ENCODE measurements at places on chromosomes 4 and X. TPM values are rescaled to one million over a fixed set of nuclear protein-coding genes. Genes with fewer than 3 reads are reported as not detected.

- no peak overlapping the region for H3K4me3 ChIP-seq
- H3K36me3 ChIP-seq = no peaks in the 10 kb centered on the region
- H3K27ac ChIP-seq = no peak overlapping the region
- no peaks in the 10 kb centered on the region for H3K27me3 ChIP-seq
Measured at GRCh38 chrX:134936542-134936941, 54.2 kb upstream of the SMIM10 start.

DNA sequence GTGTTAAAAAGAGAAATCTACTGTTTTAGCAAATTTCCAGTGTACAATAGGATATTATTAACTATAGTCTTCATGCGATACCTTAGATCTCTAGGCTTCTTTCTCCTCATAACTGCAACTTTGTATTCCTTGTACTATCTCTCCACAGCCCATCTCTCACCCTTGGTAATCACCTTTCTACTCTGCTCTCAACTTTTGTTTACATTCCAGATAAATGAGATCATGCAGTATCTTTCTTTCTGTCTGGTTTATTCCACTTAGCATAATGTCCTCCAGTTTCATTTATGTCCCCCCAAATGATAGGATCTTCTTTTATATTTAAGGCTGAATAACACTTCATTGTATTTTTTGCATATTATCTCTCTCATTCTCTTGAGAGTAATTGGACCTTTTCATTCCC, 165.5 kb downstream of the HS3ST1 start:
- H3K27ac ChIP-seq = no peak overlapping the region
- no peak for DNase-seq
- H3K27me3 ChIP-seq = peaks cover 13% of the 10 kb centered on the region
- H3K36me3 ChIP-seq = no peaks in the 10 kb centered on the region
- H3K4me1 ChIP-seq = no peaks in the 10 kb centered on the region

DNA sequence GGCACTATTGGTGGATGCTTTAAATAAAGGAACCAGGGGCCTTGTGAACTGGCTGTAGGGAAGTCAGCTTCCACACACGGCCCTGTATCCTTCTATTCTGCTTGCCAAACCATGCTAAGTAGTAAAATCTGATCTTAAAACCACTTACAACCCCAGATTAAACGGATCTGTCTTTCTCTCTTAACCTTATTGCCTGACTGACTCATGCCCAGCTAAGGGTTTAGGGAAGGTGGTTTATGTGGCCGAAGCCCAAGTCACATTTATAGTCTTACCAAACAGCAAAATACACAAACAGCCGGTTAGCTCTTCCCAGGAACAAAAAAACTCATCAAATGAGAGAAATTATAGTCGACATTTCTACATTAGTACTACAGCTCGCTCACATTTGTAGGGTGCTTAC, 988.4 kb upstream of the TENM3 start:
- no peak for DNase-seq
- H3K36me3 ChIP-seq = no peaks in the 10 kb centered on the region
- H3K4me3 ChIP-seq = no peak overlapping the region
- no peak overlapping the region for H3K27ac ChIP-seq
- no peaks in the 10 kb centered on the region for H3K27me3 ChIP-seq

DNA sequence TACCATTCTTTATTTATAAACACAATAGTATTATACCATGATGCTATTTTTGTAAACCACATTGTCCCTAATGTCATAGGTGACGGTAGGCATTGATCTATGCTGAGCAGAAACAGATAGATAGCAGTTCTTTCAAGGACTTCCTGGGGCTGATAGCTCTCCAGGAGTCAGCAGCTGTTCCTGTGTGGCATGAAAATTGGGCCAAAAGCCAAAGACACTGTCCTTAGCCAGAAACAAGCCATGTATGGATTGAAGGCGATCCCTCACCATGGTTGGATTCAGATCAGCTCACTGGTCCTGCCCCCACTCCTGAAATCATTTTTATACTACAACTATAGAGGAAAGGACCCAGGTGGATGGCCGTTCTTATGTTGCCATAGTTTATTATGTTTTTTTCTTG, 53.6 kb downstream of the DDX60 start:
- H3K27ac ChIP-seq = no peak overlapping the region
- H3K4me3 ChIP-seq = no peak overlapping the region
- no peaks in the 10 kb centered on the region for H3K27me3 ChIP-seq
- DNase-seq = no peak

- no peaks in the 10 kb centered on the region for H3K36me3 ChIP-seq
- H3K27ac ChIP-seq = no peak overlapping the region
- H3K4me3 ChIP-seq = no peak overlapping the region
- no peaks in the 10 kb centered on the region for H3K4me1 ChIP-seq
- H3K27me3 ChIP-seq = peaks cover 43% of the 10 kb centered on the region
- no peak for DNase-seq
Measured at GRCh38 chr4:109294468-109295020, 7.9 kb downstream of the COL25A1 start.

DNA sequence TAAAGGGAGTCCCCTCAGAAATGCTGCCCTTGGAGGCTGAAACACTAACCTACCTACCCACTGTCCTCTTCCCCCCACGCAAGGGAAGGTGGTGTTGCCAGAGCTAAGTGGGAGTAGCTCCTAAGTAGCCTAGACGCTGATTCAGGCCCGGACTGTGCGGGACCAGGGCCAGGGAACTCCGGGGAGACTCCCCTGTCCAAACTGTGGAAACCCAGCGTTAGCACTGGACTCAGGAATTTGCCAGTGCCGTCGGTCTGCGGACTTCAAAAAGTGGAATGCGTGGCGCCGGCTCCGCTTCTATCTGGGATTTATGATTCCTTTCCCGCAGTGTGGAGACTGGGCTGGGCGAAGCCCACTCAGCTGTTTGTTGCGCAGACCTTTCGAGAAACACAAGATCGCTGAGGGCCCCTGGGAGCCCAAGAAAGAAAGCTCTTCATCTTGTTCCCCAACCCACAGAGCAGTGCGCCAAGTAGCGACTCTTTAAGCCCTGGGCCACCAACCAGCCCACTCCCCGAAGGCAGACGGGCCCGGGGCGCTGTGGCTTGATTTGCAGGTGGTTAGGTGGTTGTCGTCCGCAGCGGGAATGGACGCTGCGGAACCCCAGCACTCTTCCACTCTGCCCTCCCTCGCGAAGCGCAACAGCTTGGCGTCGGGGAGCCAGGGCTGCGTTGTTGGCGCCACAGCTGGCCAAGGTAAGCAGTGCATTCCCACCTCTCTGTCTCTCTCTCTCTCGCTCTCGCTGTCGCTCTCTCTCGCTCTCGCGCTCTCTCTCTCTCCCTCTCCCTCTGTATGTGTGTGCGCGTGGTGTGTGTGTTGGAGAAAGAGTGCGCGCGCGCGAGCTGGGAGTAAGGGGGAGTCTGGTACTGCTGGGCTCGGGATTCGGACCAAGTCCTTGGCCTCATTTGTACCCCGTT, 2.0 kb downstream of the TMEM255A start:
- H3K4me1 ChIP-seq = peaks cover 15% of the 10 kb centered on the region
- DNase-seq = peak; percentile 67
- H3K36me3 ChIP-seq = no peaks in the 10 kb centered on the region
- peaks cover 54% of the 10 kb centered on the region for H3K27me3 ChIP-seq
- peak overlapping the region; percentile 62 for H3K27ac ChIP-seq
- H3K4me3 ChIP-seq = peak overlapping the region; percentile 80

- H3K4me3 ChIP-seq = no peak overlapping the region
- H3K27me3 ChIP-seq = peaks cover 4% of the 10 kb centered on the region
- no peaks in the 10 kb centered on the region for H3K4me1 ChIP-seq
- no peaks in the 10 kb centered on the region for H3K36me3 ChIP-seq
- no peak for DNase-seq
Measured at GRCh38 chrX:8692871-8693270, 39.1 kb downstream of the ANOS1 start.

CXCL3 gene
- not detected for total RNA-seq

RRH gene
- not detected for total RNA-seq

TKTL2 gene
- total RNA-seq = not detected
